ENCODE measurements at places on chromosomes 5 and 9. TPM values are rescaled to one million over a fixed set of nuclear protein-coding genes. Genes with fewer than 3 reads are reported as not detected.

Gene PALM2AKAP2
- 0.36 TPM for total RNA-seq

Gene KIF12
- total RNA-seq, result 2.2 TPM

Gene CD74
- not detected for total RNA-seq

Gene ADAMTSL2
- total RNA-seq, result not detected

Gene ZNF367
- total RNA-seq, result 7.1 TPM

Gene PNPLA7
- total RNA-seq, result 0.63 TPM

Gene HSPB3
- not detected for total RNA-seq

Gene PRDM9
- total RNA-seq, result not detected

Gene SPATA6L
- 2.1 TPM for total RNA-seq

Gene FBP2
- not detected for total RNA-seq

Gene ARHGEF39
- total RNA-seq, result 18.4 TPM

Gene RETREG1
- 3.0 TPM for total RNA-seq

Gene ADAMTS6
- total RNA-seq, result 0.11 TPM

Data from A549 treated with DMSO at 1 μM for 4 hours (cell line).